ENCODE measurements at places on chromosomes 3 and 15.
A peak's percentile ranks its signal among the peaks of the same experiment; 100 is the strongest.

DNA sequence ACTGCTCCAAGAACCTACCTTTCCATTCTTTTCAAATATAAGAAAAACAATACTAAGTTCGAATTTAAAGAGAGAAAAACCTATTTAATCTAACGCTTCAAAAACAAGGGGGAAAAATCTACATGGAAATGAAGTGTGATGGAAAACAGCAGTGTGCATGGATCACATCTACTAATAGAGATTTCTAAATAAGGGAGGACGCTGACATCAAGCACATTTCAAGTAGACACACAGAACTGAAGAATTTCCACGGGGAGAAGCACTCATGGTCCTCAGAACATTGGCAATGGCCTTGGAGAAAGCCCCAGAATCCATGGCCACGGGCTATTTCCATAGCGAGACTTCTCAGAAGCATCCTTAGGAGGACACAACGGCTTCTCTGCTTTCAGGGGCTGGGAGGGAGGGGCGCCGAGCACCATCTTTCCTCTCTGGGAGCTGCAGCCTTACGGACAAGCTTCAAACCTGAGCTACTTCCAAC, 1.0 kb downstream of the TASOR start:
- DNase-seq, result no peak

DNA sequence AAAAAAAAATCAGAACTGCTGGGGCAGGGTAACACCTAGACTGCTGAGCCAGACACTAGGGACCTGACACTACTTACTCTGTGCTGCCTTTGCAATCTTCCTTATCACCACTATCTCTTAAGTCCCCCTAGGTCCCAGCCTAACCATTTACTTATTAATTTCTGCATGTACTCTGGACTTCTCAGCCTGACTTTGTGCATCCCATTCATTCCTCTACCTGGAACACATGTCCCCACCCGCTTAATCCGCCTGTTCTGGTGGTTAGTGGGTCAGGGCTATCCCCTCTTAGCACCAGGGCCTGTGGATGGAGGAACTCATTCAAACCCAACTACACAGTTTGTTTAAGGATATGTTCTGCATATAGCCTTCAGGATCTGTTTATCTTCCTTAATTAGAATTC, 5.0 kb upstream of the CACNA1D start:
- DNase-seq, result no peak

- DNase-seq, result peak; percentile 44
Measured at GRCh38 chr3:183698756-183699155, 1.2 kb downstream of the YEATS2 start.

GRCh38 chr3:80612366-80612765, 844.6 kb upstream of the ROBO1 start:
- DNase-seq, result no peak

- no peak for DNase-seq
Measured at GRCh38 chr15:43774062-43774461, 2.7 kb downstream of the ELL3 start.

- DNase-seq, result no peak
Measured at GRCh38 chr3:167372138-167372537, 8.0 kb downstream of the ZBBX start.

DNA sequence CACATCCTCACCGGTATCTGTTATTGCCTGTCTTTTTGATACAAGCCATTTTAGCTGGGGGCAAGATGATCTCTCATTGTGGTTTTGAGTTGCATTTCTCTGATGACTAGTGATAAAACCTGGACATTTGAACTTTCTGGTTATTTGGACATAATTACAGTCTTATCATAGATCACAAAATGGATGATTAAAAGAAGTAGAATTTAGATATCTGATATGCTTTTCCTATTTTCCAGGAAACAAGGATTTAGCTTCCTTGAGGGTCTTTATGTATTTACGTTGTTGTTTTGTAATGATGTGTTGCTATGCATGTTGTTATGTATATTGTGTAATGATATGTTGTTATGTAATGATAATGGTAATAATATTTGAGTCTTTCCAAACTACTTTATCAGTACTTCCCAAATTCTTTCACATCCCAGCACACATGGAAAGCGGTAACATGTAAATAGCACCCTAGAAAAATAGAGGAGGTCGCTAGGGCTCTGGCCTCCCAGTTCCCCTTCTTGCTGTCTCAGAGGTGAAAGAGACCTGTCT, 53.8 kb downstream of the GJD2 start:
- no peak for DNase-seq

- DNase-seq, result no peak
Measured at GRCh38 chr3:4065085-4065484, 238.1 kb upstream of the SETMAR start.

GRCh38 chr15:42921342-42921731, 759 bp upstream of the TTBK2 start:
- peak; percentile 64 for DNase-seq

DNA sequence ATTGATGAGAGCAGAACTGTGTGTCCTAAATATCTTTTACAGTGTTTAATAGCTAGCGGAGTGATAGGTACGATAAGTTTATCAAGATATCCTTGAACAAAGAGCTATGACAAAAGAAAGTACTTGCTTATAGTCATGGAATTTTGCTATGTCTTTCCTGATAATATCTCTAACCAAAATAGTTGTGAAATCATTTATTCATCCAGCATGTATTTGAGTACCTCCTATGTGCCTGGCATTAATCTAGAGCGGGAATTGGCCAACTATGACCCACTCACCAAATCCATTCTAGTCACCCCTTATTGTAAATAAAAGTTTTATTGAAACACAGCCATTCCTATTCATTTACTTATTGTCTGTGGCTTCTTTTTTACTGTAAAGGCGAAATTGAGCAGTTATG, 46.6 kb downstream of the ZFAND6 start:
- no peak for DNase-seq

DNA sequence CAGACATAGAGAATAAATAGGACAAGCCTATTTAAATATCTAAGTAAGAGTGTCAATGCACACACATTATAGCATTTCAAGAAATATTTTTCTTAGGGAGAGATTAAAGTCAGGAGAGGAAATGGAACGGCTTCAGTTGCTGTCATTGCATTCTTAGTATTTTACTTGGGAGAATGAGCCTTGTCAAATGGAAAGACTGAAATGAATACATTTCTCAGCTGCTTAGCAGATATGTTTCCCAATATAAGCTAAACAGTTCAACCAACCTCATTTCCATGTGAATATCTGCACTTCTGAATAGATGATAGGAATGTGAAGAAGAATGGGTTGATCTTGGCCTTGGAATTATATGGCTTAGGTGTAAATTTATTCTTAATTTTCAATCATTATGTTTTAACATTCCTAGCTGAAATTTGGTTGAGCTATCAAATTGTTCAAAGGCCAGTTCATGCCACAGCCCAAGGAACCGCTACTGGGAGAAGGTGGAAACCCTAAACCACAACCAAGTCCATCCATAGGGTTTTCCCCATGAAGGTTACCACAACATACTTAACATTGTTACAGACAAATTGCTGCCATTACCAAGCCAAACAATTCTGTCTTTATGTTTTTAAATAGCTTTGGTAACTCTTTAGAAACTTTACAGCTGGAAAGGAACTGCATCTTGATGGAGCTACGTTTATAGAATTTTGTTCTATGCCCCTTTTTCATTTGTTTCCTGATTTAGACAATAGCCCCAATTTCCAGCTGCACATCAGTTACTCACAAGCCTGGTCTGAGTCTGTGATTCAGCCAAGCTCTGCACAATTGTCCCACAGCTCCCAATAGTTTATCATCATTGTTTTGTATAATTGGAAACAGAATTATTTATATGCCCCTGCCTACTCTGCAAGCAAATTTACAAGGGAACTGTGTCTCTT, 459.6 kb downstream of the MECOM start:
- DNase-seq, result no peak

DNA sequence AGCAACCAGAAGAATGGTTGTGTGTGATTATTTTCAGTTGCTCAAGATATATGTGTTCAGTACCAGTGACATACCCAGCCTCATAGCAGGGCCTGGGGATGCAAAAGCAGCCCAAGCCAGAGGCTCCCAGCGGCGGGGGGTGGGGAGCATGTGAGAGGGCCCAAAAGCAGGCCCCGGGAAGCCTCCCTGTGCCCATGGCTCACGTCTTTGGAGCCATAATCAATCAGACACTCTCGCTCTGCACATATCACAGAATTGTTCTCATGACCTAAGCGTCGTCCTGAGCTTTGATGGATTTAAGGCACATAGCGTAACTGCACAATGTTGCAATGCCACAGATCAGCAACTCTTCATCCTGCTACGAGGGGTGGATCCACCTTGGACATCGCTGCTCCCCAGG, 20.8 kb downstream of the KLHL25 start:
- DNase-seq, result no peak

GRCh38 chr15:41105348-41106334, 10.4 kb downstream of the INO80 start:
- DNase-seq, result no peak

DNA sequence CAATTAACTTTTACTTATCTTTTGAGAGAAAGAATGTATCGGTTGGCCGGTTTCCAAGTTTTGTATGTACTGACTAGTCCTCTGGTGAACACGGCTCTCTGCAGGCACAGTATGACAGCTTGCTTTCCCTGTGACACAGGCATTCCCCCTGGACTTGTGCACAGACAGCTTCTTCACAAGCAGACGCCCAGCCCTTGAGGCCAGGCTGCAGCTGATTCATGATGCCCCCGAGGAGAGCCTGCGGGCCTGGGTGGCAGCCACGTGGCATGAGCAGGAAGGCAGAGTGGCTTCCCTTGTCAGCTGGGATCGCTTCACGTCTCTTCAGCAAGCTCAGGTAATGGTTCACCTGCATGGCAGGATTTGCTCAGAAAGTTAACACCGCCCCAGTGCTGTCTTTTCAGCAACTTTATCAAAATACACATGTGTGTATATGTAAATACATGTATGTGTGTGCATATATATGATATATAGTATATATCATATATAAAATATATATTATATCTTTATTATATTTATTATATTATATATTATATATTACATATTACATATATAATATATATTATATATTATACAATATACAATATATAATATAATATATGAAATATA, 25.5 kb downstream of the FAN1 start:
- DNase-seq, result no peak

GRCh38 chr3:5011555-5012256, 32.5 kb downstream of the BHLHE40 start:
- DNase-seq, result no peak

- no peak for DNase-seq
Measured at GRCh38 chr3:28982906-28983305, 298.0 kb upstream of the RBMS3 start.

DNA sequence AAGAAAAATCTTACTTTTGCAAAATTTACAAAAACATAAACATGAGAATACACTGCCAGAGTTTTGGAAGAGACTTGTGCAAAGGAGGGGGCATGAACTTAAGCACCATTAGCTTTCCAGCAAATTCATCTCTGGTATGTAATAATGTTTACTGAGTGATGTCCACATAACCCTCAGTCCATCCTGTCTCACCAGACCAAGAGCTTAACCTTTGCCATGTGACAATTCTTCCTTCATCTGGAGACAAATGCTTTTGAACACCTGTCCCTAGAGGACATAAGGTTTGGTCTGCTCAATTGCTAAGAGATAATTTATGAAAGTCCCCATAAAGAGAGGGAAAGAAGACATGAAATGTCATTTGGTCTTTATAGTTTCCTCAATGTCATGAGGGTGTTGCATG, 412.3 kb downstream of the ERC2 start:
- DNase-seq, result no peak

GRCh38 chr15:70249616-70250015, 151.9 kb upstream of the TLE3 start:
- no peak for DNase-seq

GRCh38 chr3:9316881-9317361, 45.9 kb upstream of the THUMPD3 start:
- no peak for DNase-seq

DNA sequence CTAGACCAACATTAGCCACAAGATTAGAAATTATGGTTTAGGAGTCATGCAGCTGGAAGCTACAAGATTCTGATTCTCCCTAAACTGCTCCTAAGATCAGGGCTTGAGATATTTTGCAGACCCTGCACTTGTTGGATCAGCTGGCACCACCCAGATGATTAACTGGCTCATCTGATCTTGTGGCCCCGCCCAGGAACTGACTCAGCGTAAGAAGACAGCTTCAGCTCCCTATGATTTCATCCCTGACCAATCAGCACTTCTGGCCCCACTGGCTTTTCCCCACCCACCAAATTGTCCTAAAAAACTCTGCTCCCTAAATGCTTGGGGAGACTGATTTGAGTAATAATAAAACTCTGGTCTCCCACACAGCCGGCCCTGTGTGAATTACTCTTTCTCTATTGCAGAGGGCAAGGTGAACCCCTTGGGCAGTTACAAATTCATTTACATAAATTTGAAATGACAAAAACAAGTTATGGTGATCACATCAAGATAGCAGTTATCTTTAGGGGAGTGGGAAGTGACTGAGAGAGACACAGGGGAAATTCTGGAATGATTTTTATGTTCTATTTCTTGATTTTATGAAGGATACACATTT, 76.5 kb downstream of the CD200R1L start:
- DNase-seq, result no peak

GRCh38 chr3:122893282-122893681, 98.4 kb downstream of the SLC49A4 start:
- DNase-seq, result no peak

DNA sequence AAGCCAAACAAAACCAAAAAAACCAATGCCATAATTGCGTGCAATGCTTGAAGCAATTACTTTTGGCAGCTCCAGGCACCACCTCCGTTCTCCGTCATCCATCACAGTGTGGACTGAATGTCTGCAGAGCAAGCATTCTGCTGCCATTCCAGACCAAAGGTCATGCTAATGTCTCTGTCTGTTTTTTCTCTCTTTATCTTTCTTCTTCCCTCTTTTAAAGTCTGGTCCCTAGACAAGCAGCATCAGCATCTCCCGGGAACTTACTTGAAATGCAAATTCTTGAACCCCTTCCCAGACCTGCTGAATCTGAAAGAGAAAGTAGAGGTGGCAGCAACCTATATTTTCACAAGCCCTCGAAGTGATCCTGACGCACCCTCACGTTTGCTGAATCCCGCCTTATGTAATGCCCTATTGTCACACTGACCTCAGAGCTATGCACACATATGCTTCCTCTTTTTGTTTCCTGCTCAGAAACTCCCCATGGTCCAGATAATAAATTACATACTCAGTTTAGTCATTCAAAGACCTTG, 297.3 kb upstream of the PROK2 start:
- no peak for DNase-seq

DNA sequence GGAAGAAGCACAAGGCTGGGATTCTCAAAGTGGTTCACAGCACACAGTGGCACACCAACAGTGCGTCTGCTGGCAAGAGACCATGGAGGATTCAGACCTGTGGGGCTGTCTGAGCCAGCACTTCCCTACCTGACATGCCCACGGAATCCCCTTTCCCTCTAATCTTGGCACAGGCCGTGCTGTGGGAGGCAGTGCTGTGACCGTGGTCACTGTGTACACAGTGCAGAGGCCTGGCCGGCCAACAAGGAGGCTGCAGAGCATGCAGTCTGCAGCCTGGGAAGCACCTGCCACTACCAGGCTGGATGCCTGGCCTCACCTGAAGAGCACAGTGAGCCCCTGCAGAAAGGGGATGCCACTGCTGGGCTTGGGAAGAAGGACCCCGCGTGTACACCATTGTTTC, 301.0 kb upstream of the LYSMD4 start:
- DNase-seq, result no peak

GRCh38 chr3:141498598-141499223, 11.9 kb downstream of the RASA2 start:
- DNase-seq, result no peak

Data from NCI-H524 (cell line).